Caki2 (cell line): ENCODE measurements at places on chromosomes 6 and 20.
A peak's percentile ranks its signal among the peaks of the same experiment; 100 is the strongest.

DNA sequence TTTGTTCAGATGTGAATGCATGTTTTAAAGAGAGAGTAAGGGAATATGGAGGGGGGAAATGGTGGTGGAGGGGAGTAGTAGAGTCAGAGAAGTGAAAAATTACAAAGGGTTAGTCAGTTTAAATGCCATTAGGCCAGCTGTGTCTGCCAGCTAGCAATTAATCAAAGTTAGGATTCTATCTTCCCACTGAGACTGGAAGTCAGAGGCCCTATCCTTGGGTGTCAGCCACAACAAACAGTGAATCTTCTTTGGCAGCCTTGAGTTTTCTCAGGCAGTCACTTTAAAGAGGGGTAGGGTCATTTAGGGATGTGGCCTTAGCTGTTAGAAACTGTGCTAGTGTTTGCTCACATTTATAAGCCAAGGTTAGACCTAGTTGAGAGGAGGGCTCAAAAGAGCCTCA is 120.5 kb upstream of the BTBD3 start:
- no peak for DNase-seq

DNA sequence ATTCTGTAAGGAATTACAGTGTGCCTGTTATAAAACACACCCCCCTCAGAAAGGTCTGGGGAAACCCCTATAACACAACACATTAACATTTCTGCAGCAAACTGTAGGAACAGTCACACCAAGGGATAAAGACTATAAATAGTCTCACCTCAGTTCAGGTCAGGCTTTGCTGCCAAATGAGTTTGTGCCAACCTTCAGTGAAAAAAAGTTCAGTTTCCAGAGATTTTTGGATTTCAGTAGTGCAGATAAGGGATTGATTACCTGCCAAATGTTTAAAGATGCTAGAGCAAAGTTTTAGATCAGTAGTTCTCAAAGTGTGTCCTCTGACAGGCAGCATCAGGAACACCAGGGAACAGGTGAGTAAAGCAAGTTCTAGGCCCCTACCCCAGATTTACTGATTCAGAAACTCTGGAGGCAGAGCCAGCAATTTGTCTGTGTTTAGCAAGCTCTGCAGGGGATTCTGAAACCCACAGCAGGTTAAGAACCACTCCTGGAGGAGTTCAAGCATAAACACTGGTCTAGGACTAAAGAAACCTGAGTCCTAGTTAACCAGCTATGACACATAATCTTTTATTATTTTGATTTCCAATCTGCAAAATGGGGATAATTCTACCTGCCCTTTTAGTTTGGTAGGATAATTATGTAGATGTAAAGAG is 111.0 kb downstream of the RCAN2 start:
- DNase-seq, result no peak

DNA sequence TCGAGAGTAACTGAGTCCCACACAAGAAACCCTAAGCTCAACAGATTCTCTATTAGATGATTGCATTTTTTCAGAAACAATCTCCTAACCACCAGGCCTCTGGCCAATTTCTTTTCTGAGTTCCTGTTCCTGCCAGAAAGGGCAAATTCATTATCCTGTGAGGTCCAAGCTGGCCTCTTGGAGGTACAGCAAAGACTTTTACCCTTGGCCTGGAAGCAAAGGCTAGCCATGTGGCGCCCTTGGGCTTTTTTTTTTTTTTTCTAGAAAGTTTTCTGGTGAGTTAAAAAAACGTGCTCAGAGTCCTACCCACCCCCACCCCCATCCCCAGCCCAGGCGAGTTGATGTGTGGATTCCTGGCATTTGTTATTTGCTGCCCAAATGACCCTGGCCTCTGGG is 59.0 kb upstream of the EEF1A1 start:
- DNase-seq, result peak; percentile 91

DNA sequence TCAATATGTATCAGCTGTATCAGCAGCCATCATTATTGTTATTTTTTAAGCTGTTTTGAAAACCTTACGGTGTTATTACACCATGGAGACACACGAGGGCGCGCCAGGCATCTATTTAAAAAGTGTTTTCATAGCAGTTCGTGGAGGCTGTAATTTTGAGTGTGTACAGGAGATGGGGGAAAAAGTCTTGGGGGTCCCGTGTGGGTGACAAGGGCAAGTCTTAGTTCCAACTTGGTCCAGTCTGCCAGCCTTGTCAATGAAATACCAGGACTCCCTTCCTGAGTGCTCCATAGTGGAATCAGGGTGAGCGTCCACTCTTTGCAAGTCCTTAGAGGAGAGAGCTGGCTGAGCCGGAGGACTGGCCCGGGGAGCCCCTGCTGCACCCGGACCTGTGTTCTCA is 43.3 kb downstream of the SLC2A10 start:
- DNase-seq, result peak; percentile 50

DNA sequence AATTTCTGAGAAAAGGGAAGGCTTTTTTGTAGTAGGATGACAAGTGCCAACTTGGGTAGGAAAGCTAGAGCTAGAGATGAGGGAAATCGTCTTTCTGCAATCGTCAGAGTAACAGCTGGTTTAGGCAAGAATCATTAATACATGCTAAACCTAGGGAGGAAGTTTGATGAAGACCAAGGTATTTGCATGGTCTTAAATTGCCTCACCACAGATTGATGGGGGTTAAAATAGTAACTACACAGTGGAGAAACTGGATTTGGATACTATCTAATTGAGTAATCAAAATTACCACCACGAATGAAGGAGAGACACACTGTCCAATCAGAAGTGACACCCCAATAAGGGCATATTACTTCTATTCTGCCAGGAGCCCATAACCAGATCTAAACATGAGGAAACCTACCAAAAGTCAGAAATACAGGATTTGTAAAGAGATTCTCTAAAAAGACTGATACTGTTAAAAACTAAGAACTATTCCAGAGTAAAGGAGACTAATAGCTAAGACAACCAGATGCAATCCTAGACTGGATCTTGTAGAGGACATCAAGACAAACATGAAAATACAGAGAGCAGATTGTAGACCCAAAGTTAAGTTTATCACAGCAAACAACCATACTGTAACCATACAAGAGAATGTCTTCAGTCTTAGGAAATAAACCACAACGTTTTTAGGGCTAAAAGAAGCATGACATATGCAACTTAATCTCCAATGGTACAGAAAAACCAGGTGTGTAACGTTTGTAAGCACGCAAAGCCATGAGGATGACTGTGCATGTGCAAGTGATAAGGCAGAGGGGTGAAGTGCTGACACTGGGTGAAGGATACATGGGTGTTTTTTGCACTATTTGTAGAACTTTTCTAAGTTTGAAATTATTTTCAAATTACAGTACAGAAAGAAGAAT is 21.8 kb downstream of the SNX5 start:
- no peak for DNase-seq

GRCh38 chr20:4009309-4009708 is 6.0 kb downstream of the RNF24 start:
- DNase-seq, result no peak

DNA sequence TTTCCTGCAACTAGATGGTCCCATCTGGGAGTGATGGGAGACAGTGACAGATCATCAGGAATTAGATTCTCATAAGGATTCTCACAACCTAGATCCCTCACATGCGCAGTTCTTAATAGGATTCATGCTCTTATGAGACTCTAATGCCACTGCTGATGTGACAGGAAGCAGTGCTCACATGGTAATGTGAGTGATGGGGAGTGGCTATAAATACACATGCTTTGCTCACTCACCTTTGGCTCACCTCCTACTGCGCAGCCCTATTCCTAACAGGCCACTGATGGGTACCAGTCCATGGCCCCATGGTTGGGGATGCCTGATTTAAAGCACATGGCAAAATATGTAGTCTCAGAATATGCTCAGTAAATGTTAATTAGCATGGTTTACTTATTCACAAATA is 80.6 kb upstream of the MBOAT1 start:
- DNase-seq, result no peak

DNA sequence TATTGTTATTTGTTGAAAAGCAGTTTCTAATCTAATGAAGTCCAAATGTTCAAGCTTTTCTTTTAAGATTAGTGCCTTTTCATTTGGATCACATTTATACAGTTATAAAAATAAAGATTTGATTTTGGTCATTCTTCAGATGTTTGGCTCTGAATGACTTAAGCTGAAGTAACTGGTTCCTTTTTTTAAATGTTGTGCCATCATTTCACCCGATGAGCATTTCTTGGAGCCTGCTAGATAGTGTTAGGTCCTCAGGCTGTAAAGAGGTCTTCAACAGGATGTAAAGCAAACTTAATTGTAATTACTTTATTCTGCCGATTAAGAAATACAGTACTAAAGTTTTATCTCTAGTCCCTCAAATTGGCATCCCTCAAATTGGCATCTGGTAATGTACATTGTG is 41.2 kb upstream of the ASIP start:
- DNase-seq, result no peak

GRCh38 chr20:34302723-34303533 is at the start of gene AHCY:
Gene AHCY, minus strand, starts transcription at chr20:34303355. Its CDS starts 85 bp downstream, at chr20:34303270.
- peak; percentile 99 for DNase-seq

GRCh38 chr20:17904027-17904426 is 64.6 kb downstream of the SNX5 start:
- DNase-seq, result no peak

DNA sequence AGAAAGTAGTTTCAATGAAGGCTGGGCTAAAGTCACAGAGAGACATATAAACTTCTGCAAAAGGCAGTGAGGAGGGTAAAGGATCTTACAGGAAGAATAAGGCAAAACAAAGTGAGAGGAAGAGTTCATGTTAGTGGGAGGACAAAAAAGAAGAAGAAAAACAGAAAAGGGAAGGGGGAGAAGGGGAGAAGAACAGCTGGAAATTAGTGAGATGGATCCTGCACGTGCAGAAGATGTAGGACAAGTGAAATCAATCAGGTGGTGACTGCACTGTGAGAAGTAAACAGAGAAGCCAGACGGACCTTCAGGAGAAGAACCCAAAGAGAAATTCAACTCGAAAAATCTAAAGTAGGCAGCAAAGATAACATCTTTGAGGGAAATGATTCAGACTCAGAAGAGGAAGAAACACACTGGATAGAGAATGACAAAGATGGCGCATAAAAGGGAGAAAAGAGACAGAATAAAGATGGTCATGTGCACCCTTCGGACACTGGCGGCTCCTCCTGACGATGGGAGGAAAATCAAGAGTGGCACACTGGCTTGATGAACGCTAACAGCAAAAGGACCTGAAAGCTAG is 105.9 kb downstream of the MYB start:
- no peak for DNase-seq

DNA sequence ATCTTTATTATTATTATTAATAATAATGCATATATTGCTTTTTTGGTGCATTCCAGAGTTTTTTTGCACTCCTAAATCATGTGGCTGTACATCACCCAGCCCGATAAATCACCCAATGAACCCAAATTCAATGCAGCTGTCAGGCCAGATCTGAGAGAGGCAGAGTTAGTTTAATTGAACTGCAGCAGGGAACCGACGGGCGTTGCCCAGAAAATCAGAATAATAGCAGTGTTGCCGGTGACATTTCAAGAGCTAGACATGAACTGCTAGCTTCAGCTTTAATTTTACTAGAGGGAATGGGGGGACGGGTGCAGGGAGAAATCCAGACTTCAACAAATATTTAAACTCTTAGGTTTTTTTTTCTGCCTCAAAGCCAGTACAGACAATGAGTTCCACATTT is 135.0 kb downstream of the CLIC5 start:
- DNase-seq, result no peak

GRCh38 chr6:4905826-4906225 is 98.0 kb downstream of the RPP40 start:
- DNase-seq, result no peak

- no peak for DNase-seq
Observed at GRCh38 chr20:32848846-32849245, 9.9 kb upstream of the EFCAB8 start.

- no peak for DNase-seq
Observed at GRCh38 chr6:112717856-112718255, 370.7 kb downstream of the RFPL4B start.

- no peak for DNase-seq
Observed at GRCh38 chr6:99604166-99605073, 2.2 kb upstream of the PRDM13 start.

DNA sequence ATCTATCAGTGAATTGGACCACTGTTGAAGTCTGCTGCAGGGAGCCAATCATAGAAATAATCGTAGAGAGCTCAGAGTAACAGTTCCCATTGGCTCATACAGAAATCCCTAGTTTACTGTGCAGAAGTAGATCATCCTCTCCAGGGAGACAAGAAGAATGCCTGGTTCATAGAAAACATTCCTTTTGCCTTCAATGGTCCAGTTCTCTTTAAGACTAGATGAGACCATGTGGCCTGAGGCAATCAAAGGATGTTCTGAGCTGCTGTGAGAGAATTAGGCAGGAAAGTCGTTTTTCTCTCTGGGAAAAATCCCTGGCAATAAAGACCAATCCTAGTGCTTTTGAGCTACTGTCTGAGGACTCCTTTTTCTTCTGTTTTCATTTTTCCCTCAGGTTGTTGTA is 208.4 kb downstream of the CENPW start:
- DNase-seq, result no peak

- DNase-seq, result no peak
Observed at GRCh38 chr6:7669742-7670141, 56.2 kb upstream of the BMP6 start.

DNA sequence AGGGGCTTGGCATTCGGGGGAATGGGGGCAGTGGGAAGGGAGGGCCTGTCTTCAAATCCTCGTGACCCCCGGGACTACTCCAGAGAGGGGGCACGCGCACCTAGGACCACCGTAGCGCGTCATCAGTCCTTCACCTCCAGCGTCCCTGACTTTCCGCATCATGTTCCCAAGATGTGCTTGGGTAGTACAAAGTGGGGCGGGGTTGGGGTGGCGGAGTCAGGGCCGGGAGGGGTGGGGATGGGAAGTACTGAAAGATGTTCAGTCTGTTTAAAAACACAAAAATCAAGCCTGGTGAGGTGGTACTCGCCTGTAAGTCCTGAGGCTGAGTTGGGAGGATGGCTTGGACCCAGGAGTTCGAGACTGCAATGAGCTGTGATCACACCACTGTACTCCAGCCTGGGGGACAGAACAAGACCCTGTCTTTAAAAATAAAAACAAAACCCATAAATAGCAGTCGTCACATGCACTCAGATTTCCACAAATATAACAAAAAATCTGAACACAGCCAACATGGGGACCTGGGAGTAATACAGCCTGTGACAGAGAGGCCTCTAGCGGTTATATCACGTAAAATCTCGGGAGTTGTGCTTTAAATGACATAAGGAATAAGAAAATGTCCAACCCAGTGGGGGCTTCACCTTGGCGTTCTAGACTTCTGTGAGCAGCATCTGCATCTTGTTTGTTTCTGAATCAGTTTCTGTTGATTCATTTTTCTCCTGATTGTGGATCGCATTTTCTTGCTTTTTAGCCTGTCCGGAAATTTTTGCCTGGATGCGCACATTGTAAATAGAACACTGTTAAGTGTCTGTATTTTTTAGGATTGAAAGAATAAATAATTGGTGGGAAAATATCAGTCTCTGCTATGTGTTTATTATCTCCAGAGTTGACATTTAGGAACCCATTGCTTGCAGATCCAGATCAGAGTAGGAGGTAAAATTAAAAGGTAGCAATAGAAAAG is 698 bp upstream of the LRP11 start:
- peak; percentile 60 for DNase-seq

GRCh38 chr6:138601128-138601527 is 101.8 kb upstream of the NHSL1 start:
- DNase-seq, result no peak

- DNase-seq, result no peak
Observed at GRCh38 chr20:25116739-25117458, 35.0 kb upstream of the VSX1 start.
